ENCODE measurements at places on chromosomes 3 and 15.

- DNase-seq: no peak
Measured at GRCh38 chr3:21751886-21752285, 876 bp upstream of the ZNF385D start.

DNA sequence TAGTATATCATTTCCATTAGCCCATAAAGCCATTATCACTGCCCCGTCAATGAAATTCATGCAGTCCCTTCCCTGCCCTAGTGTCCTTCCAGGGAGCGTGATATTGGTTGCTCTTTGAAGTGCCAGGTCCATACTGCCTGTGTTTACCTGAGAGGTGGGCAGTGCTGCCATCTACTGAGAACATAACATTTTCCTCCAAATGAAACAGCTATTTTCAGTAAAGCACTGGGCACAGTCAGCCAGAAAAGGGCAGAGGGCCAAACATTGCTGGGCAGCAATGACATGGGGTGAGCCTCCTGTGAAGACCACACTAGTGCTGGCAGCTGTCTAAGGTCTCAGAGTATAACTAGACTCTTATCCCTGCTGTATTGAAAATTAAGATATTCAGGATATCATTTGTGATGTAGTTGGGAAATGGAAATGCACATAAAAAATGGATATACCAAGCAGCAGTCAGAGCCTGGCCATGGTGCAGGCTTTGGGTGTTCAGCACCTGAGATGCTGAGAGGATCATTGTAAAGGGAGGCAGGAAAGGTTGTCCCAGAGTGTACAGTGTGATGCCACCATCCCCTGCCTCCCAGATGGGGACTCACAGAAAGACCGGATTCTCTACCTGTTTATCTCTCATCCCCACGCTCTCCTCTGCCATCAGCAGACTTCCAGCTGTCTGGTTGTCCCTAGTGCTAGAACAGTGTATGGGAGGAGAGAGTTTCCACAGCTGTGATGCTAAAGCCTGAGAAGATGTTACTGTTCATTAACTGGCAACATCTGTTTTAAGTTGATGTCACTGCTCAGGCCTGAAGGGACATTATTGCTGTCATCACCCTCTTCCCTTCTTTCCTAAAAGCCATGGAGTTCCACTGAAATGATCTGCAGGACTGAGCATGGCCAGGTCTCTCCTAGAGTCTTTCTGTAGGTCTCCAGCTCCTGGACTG lies 108.8 kb downstream of the ARNT2 start:
- peak; percentile 11 for DNase-seq

GRCh38 chr15:32098033-32098432 lies 67.7 kb downstream of the CHRNA7 start:
- DNase-seq: no peak

GRCh38 chr15:61668444-61668843 lies 391.8 kb downstream of the VPS13C start:
- DNase-seq: no peak

- DNase-seq: no peak
Measured at GRCh38 chr15:68794307-68794706, 26.4 kb downstream of the ANP32A start.

DNA sequence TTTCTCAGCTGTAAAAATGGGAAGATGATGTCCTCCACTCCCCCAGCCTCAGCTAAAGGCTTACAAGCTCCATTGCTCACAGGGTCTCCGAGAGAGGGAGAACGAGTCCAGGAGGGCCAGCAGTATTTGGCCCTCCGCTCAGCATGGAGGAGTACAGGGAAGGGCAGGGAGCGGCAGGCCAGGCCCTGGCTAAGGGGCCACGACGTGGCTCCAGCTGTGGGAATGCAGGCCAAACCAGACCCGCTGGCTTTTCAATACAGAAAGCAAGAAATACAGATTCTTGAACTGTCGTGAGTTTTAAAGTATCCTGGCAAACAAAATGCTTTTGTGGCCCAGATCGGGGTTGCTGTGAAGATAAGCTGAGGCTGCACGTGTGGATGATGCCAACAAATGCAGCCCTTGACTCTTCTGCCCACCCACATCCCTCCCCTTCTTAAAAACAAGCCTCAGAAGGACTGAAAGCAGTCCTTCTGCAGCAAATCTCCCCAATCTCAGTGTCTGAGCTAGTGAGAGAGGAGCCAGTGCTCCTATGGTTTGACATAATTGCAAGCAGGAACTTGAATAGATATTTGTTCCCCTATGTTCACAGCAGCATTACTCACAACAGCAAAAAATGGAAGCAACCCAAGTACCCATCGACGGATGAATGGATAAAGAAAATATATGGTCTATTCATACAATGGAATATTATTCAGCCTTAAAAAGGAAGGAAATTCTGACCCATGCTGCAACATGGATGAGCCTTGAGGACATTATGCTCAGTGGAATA lies 18.5 kb upstream of the FBLN2 start:
- DNase-seq: no peak

DNA sequence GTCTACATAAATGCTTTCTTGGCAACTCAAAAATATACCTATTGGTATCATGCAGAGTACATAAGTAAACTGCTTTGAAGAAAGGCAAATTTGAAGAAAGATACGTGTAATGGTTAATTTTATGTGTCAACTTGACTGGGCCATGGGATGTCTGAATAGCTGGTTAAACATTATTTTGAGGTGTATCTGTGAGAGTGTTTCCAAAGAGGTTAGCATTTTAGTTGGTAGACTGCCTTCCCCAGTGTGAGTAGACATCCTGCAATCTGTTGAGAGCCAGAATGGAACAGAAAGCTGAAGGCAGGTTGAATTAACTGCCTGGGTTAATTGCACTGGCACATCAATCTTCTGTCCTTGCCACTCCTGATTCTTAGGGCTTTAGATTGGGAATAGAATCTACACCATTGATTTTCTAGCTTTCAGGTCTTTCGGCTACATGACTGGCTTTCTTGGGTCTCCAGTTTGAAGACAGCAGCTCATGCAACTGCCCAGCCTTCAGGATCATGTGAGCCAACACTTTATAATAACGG lies 98.3 kb downstream of the CMSS1 start:
- no peak for DNase-seq

DNA sequence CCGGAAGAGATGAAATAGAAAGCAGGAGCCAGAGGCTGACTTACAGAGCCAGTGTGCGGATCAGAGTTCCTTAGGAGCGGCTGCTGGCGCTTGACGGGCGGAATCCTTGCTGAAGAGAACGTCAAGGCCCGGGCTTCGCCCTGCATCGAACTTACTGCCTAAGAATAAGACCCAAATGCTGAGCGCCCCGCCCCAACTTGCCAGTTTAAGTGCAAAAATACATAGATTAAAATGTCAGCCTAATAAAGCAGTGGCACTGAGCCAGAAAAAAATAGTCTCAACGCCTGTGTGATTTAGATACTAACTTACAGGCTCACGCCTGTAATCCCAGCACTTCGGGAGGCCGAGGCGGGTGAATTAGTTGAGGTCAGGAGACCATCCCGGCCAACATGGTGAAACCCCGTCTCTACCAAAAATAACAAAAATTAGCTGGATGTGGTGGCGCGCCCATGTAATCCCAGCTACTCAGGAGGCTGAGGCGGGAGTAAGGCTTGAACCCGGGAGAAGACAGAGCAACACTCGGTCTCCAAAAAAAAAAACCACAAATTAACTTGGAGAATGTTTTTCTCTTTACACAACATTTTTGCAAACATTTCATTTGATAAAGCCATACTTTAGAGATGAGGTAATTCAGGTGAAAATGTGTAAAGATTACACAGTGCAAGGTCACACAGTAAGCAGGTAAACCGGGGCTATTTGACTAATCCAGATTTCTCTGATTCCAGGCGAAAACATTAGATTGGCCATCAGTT lies 1.2 kb upstream of the UBP1 start:
- DNase-seq: peak; percentile 52

GRCh38 chr3:69742391-69742790 lies 3.1 kb downstream of the MITF start:
- no peak for DNase-seq

DNA sequence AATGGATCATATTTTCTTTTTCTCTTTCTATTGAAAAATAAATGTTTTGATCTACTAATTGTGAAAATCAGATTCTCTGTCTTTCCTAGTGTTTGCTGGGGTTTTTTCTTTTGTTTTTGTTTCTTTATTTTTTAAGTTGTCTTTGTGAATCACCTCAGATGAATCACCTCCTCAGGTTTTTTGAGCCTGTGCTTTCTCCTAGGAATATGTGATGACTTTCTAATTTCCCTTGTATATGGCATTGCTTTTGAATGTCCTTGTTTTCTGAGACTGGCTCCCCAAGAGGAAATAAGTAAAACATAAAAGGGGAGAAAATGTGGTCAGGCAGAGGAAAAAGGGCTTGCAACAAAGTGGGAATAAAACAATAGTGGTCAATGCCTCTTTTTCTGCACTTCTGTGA lies 750.0 kb downstream of the ZPLD1 start:
- DNase-seq: no peak

DNA sequence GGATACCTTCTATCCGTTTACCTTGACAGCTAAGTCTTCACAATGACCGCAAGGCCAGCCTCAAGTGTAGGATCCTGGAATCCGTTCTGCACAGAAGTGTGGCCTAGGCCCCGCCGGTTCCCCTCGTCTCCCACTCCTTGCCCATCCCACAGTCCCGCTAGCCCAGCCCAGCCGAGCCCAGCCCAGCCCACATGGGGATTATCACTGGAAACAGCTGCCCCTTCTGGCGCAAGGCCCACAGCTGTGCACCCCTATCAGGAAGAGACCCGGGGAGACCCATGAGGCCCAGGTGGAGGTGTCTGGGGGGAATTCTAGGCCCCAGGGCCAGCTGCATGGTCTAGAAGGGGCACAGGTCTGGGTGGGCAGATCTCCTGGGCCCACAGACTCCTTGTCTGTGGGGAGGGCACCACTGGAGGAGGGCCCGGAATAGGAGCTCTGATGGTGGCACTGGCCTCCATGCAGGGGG lies 27.9 kb upstream of the KLF13 start:
- DNase-seq: no peak

- DNase-seq: no peak
Measured at GRCh38 chr3:71579326-71579934, 4.1 kb downstream of the FOXP1 start.

GRCh38 chr3:44974416-44974815 lies 1.6 kb downstream of the ZDHHC3 start:
- DNase-seq: no peak

DNA sequence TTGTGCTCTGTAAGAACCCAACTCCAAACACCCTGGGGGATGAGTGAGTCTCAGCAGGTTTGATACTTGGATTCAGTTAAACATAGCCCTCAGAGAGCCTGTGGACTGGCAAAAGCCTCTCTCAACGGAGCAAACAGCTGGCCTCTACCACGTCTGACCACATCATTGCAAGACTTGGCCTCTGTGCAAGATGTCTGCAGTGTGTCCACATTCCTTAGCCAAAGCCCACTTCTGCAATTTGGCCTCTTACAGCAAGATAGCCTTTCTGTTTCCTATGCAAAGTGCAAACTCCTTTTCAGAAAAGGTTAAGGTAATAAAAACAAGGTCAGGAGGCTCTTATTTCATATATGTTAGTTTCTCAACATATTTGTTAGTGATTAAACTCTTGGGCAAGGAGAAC lies 27.9 kb downstream of the FBN1 start:
- no peak for DNase-seq

- no peak for DNase-seq
Measured at GRCh38 chr15:93656041-93656440, 567.0 kb upstream of the RGMA start.

DNA sequence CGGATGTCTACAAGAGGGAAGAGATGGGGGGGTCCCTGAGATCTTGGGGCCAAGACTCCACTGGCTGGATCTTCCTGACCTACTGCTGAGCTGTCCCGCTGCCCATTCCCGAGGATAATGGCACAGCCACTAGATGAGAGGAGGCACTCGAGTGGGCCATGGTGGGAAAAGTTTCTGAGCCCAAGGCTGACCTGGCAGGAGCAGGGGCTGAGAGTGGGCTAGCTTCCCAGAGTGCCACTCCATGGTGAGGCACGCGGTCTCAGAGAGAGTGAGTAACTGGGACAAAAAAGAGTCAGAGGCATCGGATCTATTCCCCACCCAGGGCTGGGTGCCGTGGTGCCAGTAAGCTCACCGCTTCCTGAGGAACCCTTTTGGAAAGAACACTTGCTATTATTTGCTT lies 10.9 kb downstream of the SLC51B start:
- no peak for DNase-seq

- no peak for DNase-seq
Measured at GRCh38 chr3:119352034-119352609, 57.9 kb downstream of the ARHGAP31 start.

GRCh38 chr3:100151024-100151707 lies 36.9 kb upstream of the FILIP1L start:
- no peak for DNase-seq

DNA sequence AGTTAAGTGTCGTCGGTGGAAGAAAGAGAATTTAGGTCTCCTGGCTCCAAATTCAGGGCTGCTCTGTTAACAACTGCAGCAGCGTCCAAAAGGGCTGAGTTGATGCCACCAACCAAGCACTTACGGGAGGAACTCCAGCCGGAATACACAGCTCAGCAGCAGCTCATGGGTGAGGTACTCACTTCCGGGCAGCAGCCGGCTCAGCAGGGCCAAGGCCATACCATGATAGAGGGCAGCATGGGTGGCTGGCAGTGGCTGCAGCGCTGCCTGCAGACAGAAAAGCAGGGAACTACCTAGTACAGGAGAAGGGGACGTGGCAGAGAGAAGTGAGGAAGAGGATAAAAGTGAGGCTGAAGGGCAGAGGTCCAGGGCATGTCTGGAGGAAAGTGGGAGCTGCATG lies 8.0 kb upstream of the LTK start:
- DNase-seq: no peak

- DNase-seq: no peak
Measured at GRCh38 chr15:44735482-44736180, 697 bp upstream of the TRIM69 start.

DNA sequence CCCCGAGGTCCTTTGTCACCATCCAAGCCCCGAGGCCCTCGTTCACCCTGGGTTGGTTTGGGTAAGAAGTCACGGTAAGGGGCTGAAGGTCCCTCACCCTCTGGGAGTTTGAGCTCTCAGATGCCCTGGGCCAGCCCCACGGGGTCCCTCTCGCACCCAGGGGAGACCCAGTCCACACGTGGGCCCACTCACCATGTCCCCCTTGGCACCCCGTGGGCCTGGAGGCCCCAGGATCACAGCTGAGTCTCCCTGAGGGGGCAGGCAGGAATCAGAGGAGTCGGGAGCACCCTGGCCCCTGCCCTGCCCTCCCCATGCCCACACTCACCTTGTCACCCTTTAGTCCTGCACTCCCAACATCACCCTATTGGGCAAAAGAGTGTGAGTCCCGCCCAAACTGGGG lies 5.8 kb upstream of the UCN2 start:
- DNase-seq: no peak

DNA sequence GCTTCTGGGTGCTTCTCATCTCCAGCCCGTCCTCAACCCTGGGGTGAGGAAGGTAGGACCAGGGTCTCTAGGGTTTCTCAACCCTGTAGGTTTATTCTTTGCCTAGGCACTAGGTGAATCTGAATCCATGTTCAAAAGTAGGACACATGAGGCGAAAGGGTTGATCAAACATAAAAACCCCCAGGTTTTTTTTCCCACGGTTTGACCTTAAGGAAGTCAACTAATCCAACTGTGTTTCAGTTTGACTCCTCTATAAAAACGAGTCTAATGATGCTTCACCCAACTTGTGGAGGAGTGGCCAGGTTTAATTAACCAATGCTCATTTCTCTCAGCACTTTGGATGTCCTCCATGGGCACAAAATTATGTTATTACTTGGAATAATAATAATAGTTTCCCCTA lies 335.9 kb upstream of the ICE2 start:
- DNase-seq: no peak
